ENCODE measurements at places on chromosomes 4 and X.

GRCh38 chr4:116092961-116093360 lies 979.5 kb upstream of the NDST4 start:
- no peak for DNase-seq

GRCh38 chr4:94152466-94152865 lies 55.2 kb upstream of the SMARCAD1 start:
- DNase-seq = no peak

- DNase-seq = peak; percentile 24
Observed at GRCh38 chr4:1967512-1968149, 41.1 kb downstream of the NELFA start.

GRCh38 chr4:112183252-112183651 lies 38.0 kb downstream of the FAM241A start:
- no peak for DNase-seq

DNA sequence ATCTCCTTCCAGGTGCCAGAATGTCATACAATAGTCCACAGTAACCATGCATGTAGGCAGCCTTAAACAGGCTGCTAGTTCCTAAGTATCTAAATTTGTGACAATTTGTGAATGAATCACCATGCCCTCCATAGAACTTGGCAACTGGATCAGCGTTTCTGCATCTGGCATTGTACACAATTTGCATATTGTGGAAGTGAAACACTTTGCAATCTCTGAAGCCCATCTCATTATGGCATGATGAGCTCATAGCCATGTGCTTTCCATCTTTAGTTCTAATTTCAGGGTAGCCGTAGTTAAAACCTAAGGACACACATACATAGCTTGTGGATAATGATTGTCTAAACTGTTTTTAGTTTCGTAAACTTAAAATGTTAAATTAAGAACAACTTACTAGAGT lies 573.6 kb downstream of the PPP4R3C start:
- DNase-seq = no peak

All from SJCRH30 (cell line).